ENCODE measurements at places on chromosomes 16 and 17. TPM values are rescaled to one million over a fixed set of nuclear protein-coding genes. Genes with fewer than 3 reads are reported as not detected.

Gene CACNG1
- total RNA-seq: not detected

GRCh38 chr17:68706356-68706920, 105.3 kb upstream of the FAM20A start:
- no peak for DNase-seq

GRCh38 chr17:12830777-12831247, 41.5 kb downstream of the ARHGAP44 start:
- no peak for DNase-seq

Gene GNAO1
- 430 TPM for total RNA-seq

GRCh38 chr16:50802000-50802399, 60.1 kb downstream of the CYLD start:
- no peak for DNase-seq

Gene PRR35
- not detected for total RNA-seq

Gene KRTAP4-9
- total RNA-seq: not detected

Gene GNGT2
- 3.8 TPM for total RNA-seq

- DNase-seq: no peak
These were observed 4.7 kb downstream of the RPL13 start for GRCh38 chr16:89565256-89565505.

DNA sequence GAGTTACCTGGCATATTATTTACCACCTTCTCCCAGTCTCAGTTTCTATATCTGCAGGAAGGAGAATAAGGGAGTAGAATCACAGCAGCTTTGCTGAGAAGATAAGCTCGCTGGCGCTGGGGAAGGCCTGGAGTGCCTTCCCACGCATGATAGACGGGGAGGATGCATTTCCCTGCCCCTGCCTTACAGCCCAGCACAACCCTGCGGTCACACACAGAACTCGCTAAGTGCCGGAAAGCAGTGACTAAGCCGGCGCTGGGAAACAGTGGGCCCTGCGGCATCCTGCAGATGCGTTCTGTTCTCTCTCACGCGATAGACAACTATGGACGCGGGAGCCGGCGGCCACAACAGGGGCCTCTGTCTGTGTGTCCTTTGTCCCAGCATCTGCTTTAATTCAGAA, 4.8 kb downstream of the CA5A start:
- no peak for DNase-seq

Gene HAP1
- total RNA-seq: 22.0 TPM

Gene P2RX5
- 15.3 TPM for total RNA-seq

Gene GAS2L2
- 0.97 TPM for total RNA-seq

Gene JPH3
- total RNA-seq: 117 TPM

DNA sequence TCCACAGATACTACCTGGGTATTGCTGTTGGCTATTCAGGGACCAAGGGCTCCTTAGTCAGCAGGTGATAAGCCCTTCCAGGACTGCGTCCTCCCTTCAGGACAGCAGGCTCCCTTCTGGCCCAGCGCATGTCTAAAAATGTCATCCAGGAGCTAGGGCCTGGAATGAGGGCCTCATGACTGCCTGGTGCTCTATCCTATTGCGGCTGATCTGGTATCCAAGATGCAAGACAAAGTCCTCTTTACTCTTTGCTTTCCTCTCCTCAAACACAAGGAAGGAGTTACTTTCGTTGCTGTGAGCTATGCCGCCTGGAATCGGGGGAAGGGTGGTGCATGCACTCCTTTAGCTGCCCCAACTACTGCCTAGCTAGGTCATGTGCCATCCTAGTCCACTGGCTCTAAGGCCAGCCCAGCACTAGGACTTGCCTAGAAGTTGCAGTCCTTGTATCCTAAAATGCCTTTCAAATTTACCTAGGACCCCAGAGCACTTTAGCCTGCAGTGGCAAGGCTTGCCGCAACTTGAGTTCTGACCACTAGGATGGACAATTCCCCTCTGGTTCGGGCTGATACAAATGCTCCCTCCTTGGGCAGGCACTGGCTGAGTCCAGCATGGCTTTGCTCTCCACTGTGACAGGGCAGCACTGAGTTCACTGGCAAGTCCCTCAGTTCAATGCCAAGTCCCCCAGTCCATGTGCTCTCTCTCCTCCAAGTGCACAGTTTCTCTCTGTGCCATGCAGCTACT, 10.1 kb upstream of the TMEM219 start:
- no peak for DNase-seq

DNA sequence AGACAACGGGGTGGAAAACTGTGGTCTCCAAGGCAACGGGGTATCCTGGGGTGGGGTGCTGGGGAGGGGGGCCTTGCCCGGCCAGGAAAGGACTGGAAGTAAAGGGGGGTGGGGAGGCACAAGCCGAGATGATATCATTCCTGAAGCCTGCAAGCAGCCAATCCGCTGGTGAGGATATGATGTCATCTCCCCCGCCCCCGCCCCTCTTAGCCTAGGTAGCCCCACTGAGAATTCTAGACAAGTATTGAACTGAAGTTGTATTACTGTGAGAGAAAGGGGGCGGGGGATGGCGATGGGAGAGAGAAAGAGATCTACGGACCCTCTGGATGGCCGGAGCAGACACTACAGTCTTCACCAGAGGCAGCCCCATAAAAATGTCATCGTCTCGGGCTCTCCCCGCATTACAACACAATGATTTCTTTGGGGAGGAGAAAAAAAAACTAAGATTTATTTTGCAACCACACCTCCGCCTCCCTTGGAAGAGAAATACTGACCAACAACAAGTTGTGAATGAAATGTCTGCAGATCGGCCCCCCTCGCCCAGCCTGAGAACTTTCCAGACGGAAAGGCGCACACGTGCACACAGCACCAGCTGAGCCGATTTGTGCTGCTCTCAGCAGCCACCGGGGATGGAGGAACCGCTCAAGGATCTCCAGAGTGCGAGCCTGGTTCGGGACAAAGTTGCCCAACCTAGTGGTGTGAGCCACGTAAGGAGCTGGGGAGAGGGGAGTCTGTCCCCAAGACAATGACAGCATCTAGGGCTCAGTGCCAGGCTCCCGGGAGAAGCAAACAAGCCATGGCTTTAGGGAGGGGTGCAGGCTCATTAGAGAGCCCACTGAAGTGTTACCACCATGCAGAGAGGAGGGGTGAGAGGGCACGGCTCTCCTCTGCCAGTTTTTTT, 222.1 kb downstream of the SOX9 start:
- DNase-seq: peak; percentile 31

DNA sequence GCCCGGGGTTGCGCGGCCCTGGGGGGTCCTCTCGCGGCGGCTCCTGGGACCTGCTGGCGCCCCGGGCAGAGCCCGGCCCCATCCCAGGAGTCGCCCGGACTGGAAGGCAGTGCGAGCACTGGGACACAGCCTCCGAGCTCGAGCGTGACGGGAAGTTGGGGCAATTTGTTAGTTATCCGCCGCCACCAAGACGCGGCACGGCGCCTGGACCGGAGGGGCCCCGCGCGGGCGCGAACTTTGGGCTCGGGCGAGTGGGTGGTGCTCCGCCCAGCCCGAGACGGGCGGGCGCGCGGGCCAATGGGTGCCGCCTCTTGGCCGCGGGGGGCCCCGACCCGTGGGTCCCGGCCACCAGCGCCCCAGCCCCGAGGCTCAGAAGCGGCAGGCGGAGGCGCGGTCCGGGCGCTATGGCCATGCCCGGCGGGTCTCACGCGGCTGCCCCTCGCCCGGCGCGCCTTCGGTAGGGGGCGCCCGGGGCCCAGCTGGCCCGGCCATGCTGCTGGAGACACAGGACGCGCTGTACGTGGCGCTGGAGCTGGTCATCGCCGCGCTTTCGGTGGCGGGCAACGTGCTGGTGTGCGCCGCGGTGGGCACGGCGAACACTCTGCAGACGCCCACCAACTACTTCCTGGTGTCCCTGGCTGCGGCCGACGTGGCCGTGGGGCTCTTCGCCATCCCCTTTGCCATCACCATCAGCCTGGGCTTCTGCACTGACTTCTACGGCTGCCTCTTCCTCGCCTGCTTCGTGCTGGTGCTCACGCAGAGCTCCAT, at the start of gene ADORA2B:
ADORA2B (plus strand) TSS at position 372 of the 768 bp plus-strand sequence; CDS start at position 491, 119 bp downstream.
- DNase-seq: peak; percentile 15

GRCh38 chr17:78675836-78676235, 98.6 kb upstream of the DNAH17 start:
- DNase-seq: peak; percentile 21

DNA sequence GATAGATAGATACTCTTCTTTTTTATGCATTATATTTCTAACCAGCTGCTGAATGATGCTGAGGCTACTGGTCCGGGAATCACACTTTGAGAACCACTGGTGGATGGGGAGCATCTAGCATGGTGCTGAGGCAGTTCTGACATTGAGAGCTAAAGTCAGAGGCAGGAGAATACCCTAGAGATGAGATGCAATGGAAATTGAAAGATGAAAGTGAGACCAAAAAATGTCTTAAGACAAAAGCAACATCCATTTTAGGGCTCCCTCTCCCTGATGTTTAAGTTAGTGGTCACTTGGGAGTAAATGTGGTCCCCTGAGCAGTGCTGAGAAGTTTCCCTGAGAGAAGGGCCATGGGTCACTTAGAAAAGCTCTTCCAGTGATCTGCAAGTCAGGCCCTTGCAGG, 6.8 kb downstream of the PCTP start:
- no peak for DNase-seq

GRCh38 chr16:10408824-10409381, 23.0 kb downstream of the ATF7IP2 start:
- no peak for DNase-seq

Gene SPN
- total RNA-seq: 1.3 TPM

GRCh38 chr16:12459391-12460063, 344.2 kb downstream of the CPPED1 start:
- no peak for DNase-seq

Gene FBXL16
- 474 TPM for total RNA-seq

DNA sequence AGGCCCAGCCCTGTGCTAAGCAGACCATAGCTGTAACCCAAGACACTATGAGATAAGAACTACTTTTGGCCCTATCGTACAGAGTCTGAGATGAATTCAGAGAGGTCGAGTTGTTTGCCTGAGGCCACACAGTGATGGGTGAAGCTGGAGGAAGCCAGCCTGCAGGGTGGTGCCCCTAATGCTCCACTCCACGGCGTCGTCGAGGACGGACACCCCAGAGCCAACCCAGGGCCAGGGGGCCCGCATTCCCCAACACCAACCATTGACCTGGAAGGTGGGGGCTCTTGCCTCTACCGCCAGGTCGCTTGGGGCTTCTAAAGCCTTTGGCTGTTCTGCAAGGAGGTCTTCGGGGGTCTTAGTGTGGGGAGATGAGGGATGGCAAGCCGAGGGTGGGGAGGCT, 84.1 kb downstream of the IRF8 start:
- no peak for DNase-seq

Gene KCNH4
- total RNA-seq: 6.8 TPM

DNA sequence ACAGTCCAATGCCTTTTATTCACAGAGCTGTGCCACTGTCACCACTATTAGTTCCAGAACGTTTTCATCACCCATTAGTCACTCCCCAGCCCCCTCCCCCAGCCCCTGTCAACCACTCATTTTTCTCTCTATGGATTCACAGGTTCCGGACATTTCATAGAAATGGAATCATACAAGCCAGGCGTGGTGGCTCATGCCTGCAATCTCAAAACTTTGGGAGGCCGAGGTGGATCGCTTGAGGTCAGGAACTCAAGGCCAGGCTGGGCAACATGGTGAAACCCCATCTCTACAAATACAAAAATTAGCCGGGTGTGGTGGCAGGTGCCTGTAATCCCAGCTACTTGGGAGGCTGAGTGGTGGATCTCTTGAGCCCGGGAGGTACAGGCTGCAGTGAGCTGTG, 759 bp upstream of the PAM16 start:
- DNase-seq: no peak

Gene CNTNAP1
- 128 TPM for total RNA-seq

Gene PRKCB
- total RNA-seq: 362 TPM

Gene IRX6
- total RNA-seq: not detected

DNA sequence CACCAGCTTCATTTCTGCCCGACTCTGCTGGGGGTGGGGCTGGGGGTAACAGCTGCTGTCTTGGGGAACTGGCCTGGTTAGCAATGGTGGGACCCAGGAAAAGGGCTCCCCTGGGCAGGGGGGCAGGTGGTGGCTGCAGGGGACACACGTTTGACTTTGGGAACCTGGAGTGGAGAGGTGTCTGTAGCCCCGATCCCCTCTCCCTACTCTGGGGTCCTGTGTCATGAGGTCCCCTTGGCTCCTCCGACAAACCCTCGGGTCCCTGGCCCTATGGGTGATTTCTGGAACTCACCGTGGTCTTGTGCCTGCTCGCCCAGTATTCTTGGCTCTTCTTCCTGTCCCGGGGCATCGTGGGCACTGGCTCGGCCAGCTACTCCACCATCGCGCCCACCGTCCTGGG, 12.0 kb downstream of the SPNS3 start:
- DNase-seq: no peak

Measured in dorsolateral prefrontal cortex (tissue), 122 donors.